T-helper 9 cell (primary cell): ENCODE measurements at places on chromosomes 5 and 9.

DNA sequence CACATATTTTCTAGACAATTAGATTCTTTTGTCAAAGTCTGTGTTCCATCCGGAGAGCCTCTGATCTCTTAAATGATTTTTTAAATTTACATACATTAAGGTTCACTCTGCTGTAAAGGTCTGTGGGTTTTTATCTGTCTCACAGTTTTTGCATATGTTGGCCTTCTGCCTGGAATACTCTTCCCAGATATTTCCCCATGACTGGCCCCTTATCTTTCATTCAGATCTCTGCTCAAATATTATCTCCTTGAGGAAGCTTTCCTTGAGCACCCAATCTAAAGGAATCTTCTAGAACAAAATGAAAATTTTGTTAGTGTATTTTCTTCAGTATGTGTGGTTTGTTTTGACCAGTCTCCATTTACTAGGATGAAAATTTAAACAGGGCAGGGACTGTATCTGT is 26.3 kb downstream of the FAF2 start:
- DNase-seq: no peak

DNA sequence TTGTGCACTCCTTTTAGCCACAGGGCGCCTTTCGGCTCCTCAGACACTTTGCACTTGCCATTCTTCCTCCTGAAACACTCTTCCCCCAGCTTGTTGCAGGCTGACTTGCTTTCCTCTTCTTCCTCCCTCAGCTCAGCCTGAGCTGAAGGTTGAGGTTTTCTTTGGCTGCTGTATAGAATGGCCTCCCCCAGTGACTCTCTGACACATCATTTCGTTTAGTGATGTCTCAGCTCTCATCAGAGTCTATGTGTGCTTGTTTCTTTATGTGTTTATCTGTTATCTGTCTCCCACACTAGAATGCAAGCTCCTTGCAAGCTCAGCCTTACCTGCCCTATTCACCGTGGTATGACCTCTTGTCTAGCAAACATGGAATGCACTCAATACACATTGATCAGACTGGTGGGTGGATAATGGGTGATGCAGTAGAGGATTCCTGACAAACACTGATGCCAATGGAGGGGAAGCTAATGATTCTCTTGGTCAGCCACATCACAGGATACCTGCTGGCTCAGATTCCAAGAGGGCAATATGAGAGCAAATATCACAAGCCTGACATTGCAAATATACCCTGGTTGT is 112.9 kb upstream of the STC2 start:
- DNase-seq: no peak

DNA sequence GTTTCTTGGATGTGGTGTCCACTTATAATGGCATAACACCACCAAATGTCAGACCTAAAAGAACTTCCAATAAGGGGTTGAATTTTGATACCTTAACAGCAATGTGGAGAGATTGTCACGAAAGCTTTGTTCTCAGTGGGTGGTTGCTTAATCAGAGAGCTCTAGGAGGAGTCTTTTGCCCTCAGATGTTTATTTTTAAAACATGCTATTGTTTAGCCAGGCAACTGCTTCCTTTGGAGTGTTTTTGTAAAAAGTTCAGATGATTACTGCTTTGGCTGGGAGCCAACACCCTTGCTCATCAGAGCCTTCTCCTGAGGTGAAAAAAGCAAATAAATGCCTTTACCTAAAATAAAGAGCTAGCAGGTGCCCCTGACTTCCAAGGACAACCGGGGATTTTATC is 65.0 kb downstream of the SLC1A1 start:
- DNase-seq: no peak

DNA sequence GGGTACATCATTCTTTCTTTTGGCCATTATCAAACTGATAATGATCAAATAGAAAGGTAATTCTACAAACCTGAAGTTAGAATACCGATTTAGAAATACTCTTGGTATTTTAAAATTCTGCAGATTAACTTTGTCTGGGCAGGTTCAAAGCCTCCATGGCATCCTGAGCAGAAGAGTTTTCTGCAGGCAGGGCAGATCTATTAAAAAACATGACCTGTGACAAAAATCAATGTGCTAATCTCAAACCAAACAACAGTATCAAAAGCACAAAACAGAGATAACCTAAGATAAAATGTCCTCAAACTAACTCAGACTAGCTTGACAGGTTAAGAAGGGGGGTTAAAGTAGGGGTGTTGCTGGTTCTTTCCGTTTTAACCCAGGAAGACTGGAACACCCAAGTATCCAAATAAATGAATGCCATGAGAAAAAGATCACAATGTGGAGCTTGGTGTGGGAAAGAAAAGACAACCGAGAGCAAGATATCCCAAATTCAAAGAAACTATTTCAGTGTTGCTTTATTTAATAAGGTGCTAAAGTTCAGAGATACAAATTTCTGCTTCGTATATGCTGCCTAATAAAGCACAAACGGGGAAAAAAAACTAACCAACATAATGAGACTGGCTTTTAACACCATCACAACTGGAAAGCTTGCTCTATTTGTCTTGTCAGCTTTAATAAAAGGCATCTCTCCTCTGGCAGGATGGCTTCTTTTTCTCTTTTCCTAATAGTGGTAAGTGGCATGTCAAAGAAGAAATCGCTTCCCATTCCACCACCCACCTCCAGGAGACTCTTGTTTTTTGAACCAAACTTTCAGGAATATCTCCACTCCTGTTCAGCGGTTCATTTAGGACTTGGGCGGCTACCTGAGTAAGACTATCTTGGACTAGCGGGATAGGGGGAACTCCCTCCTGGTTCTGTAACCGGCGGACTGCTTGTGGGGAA is 2.3 kb downstream of the EFNA5 start:
- no peak for DNase-seq

DNA sequence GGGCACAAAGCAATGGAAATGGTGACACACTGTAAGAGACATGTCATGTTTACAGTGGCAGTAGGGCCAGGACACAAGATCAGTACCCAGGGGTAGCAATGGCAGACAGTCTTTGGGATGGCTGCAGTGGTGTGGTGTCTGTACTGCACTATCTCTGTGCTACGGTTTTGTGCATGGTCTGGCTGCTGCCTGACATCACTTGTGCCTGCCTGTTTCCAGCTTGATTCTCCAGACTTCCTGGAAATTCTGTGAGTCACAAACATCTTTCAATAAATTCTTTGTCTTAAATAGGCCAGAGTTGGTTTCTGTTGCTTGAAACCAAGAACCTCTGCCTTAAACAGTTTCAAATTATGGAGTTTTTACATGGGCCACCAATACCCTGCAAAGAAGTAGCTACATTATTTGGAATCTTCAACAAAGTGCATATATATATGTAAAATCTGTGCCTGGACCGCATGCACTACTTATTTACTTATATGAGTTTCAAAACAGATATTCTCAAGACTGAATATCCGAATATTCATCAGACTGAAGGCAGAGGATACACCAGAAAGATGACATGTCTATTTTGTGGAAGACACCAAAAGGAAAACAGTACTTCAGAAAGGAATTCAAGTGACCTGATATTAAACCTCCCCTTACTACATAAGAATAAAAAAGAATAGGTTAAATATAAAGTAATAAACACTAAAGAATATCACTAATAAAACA is 188.1 kb downstream of the RFX3 start:
- no peak for DNase-seq
